Lower leg skin (tissue), 4 donors: ENCODE measurements at places on chromosomes 11 and 22. TPM values are rescaled to one million over a fixed set of nuclear protein-coding genes. Genes with fewer than 3 reads are reported as not detected.

HMGXB4 gene
- total RNA-seq: 15.1 TPM

LRRC56 gene
- total RNA-seq: 2.7 TPM

DNA sequence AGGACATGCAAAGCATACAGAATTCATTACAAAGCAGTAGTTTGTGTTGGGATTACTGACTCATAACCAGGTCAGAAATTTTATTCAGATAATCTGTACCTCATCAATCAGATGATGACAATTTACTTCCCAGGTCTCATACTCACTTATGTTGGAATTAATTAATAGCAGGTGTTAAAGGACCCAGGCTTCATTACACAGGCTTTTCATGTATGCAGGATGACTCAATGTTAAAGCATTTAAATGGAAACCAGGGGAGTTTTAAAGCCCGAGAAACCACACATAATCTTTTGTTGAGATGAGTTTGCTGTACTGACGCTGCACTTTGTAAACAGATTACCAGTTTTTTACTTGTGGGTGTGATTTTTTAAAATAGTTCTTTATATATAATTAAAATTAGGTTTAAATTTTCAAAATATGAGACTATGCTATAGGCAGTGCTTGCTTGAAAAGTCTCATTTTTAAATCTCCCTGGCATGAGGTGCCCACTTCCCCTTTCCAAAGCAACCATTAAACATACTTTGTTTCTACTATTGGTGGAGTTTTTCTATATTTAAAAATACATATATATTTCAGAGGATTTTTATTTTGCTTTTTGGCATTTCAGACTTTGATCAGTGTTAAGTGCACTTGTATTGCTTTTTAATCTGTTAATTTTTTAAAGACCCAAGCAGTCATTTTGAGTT lies 41.0 kb downstream of the CEP57 start:
- no peak for DNase-seq

DNA sequence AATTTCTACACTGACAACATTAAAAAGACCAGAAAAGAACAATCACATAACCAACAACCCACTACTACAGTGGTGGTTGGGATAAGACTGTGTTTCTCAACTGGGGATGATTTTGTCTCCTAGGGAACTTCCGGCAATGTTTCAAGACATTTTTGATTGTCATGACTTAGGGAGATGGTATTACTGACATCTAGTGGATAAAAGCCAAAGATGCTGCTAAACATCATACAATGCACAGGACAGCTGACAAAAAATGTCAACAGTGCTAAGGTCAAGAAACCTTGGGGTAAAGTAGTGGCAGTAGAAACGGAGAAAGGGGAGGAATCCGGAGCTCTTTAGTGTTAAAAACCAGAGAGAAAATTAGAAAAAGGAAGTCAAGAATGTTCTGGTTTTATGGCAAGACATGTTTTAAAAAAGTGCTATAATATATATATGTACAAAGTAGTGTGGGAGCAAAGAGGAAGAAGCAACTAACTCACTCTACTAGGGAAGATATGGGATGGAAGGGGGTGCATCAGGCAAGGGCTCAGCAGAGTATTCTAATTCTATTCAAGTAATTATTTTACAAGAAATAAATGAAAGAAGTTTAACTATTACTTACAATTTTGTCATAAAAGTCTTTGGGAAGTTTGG lies 37.2 kb downstream of the CKAP5 start:
- no peak for DNase-seq

- DNase-seq: no peak
Observed at GRCh38 chr22:17779286-17780115, 5.2 kb upstream of the BID start.

GRCh38 chr11:131300439-131300717 lies 70.0 kb upstream of the NTM start:
- no peak for DNase-seq

- DNase-seq: no peak
Observed at GRCh38 chr11:77999446-78000030, 5.1 kb upstream of the INTS4 start.

GRCh38 chr22:20107951-20108756 lies 7.8 kb upstream of the RANBP1 start:
- DNase-seq: no peak

- peak; percentile 14 for DNase-seq
Observed at GRCh38 chr22:31585161-31585859, 76.7 kb downstream of the PISD start.

DNA sequence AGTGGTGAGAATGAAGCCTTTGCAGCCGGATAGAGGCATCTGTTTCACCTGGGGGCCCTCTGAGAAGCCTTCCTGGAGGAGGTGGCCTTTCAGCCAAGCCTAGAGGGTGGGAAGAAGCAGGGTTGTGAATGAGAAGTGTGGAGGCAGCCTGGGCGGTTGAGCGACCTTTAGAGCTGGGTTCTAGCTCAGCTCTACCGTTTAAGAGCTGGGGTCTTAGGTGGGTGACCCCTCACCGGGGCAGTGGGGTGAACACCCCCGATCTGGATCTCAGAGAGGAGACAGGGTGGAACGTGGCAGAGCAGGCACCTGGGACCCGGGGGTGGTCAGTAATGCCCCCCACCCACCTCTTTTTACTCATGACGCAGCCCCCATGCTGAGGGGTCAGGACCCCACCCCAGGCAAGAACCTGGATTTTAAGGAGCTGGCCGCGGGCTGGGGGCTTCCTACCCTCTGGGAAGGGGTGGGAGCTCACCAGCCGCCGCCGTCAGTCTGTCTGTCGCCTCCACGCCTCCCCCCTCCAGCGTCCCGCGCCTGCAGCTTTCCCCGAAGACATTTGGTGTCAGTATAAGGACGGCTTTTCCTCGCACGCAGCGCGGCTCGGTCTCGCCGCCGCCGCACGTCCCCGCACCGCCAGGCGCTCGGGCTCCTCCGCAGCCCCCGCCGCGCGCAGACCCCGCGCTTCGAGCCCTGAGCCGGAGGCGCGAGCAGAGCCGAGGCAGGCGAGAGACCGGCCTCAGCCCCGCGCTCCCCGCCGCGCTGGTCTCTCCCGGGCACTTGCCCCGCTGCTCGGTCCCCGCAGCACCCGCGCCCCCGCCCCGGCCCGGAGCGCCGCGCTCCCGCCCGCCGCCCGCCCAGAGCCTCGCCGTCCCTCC lies 13.3 kb upstream of the CACNA1I start:
- DNase-seq: no peak

GRCh38 chr22:17705951-17706900 lies 67.7 kb downstream of the BCL2L13 start:
- DNase-seq: peak; percentile 66

- no peak for DNase-seq
Observed at GRCh38 chr11:27216270-27217149, 146.5 kb downstream of the CCDC34 start.

DNA sequence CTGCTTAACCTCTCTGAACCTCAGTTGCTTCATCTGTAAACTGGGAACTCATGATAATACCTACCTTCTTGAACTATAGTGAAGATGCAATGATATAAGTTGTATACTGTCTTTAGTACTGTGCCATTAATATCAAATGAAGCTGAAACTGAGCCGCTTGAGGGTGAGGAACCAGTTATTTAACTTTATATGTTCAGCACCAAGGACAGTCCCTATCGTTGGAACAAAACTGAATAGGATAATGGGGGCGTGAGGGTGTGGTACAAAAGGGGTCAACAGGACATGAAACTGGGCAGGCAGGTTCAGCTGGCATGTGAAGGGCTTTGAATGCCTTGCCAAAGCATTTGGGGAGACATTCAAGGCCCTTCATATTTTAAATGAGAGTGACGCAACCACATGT lies 112.6 kb downstream of the C11orf91 start:
- DNase-seq: no peak

DNA sequence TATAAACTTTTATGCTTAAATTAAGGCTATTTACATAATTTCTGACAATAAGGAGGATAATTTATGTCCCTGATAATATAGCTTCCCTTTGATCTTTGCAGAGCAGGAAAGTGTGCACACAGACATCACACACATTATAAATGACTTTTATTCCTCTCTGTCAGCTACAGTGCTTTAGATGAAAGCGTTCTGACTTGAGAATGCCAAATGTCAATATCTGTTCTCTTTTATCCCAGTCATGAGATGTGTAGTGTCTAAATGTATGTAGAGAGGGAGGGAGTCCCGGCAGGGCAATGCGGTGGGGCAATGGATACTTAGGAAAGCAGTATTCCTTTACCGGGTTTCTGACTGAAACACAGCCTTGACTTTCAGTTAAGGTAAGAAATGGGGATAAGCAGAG lies 225.4 kb upstream of the CHORDC1 start:
- DNase-seq: no peak

DNA sequence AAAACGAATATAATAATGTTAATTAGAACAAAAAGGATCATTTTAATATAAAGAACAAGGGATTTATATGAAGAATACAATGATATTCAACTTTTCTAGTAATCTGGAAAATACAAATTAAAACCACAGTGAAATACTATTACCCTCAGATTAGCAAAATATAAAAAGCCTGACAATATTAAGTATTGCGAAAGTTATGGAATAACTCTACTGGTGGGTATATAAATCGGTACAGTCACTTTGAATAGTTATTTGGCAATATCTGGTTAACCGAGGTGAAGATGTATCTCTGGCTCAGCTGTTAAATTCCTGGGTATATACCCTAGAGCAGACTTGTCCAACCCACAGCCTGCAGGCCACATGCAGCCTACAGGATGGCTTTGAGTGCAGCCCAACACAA lies 118.8 kb downstream of the ATM start:
- DNase-seq: no peak
